ENCODE measurements at places on chromosomes 5 and 9.

DNA sequence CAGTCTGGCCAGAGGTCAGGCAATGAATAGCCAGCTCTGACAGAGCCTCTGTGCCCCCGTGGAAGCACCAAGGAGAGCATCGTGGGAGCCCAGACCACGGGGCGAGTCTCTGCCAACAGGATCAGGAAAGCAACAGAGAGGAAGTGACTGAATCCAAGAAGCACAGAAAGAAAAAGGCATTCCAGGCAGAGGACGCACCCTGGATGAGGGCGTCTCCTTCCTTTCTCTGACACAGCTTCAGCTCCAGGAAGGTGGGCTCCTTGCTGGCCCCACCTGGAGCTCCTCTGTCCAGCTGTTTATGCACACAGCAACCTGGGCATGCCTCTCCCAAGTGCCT is 16.6 kb downstream of the HK3 start:
- no peak for DNase-seq

- DNase-seq = no peak
Measured at GRCh38 chr5:3886524-3887451, 291.2 kb downstream of the IRX1 start.

GRCh38 chr5:115337882-115338281 is 41.4 kb upstream of the CCDC112 start:
- no peak for DNase-seq

DNA sequence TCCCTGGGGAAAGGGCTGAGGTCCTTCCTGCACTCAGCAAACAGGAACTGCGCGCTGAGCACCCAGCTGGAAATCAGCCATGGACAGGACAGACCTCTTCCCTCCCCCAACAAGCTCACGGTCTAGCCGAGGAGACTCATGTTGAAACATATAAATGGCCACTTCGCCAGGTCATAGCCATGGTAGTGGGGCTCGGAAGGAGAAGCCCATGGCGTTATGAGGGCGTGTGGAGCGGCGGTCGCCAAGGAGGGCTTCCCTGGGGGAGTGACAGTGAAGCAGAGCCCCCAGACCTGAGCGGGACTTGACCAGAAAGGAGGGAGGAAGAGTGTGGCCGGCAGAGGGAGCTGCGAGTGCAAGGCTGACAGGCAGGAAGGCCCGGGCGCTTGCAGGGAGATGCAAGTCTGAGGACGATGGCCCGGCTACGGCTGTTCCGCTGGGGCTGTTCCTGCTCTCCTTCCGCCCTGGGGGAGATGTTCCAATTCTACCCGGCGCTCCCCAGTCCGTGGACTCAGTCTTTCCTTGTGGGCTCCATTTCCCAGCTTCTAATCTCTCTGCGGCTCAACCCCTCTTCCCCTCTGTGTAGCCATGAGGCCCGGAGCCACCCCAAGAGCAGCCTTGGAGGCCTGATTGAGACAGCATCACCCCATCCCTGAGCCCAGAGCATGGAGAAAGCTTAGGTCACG is 43.9 kb upstream of the PRRC2B start:
- peak; percentile 83 for DNase-seq

GRCh38 chr9:108919517-108919916 is 14.4 kb downstream of the ELP1 start:
- no peak for DNase-seq

DNA sequence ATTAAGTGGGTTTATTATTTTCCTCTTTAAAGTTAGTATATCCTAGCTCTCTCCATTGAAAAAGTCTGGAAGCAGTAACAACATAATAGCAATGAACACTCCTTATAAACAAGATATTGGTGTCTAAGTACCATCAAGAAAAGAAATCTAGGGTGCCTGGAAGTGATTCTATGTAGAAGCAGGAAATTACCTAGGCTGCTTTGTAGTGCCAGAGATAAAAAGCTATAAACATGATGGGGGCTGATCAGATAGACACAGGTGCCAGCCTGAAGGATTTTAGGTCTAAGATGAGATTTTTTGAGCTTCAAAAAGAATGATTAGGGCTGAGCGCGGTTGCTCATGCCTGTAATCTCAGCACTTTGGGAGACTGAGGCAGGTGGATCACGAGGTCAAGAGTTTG is 1179.3 kb upstream of the CDH9 start:
- DNase-seq = no peak

DNA sequence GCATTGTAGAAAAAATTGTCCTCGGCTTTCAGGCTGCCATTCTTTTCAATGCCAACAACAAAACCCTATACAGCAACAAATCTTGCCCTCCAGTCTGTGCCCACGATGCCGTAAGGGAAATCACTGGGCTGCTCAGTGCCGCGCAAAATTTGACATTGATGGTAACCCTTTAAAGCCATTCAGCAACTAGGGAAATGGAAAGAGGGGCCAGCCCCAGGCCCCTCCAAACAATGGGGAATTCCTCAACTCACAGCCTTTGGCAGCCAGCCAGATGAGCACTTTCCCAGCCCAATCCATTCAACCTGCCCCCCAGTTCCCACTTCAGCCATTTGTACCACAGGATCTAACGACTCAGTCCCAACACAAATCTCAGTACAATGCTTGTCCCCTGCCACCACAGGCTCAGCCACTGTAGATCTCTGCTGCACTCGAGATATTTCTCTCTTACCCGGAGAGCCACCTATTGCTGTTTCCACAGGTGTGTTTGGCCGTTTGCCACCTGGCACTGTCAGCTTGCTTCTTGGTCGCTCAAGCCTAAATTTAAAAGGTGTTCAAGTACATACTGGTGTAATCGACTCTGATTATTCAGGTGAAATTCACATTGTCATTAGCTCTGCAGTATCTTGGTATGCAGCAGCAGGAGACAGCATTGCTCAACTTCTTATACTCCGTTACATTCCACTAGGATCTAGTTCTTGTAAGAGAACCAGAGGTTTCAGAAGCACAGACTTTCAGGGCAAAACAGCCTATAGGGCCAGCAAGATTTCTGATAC is 103.3 kb downstream of the SYK start:
- no peak for DNase-seq

DNA sequence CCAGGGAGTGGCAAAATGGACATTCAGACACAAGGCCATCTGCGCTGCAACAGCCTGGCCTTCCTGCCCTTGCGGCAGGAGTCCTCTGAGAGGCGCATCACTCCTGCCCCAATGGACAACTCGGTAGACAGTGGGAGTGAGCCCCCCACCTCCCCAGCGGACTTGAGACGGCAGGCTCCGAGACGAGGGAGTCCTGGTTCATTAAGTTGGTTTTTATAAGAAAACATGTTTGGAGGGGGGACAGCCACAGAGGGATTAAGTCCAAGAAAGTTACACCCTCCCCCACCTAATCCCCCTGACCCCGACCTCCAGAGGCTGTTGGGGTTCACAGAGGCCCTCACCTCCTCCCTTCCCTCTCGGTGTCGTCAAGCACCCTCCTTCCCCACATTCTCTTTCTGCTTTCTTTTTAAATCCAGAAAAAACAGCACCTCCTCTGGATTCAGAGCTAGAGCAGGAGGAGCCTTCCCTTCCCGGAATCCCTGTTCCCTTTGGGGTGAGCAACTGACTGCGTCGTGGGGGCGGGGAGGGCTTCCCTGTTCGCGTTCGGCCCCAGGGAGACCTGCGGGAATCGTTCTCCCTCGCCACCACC is 1.8 kb upstream of the EGR1 start:
- no peak for DNase-seq
